ENCODE measurements at places on chromosomes 13 and 19.
A peak's percentile ranks its signal among the peaks of the same experiment; 100 is the strongest.

- no peak for DNase-seq
These were observed 78.5 kb upstream of the NBEA start for GRCh38 chr13:34863360-34864135.

DNA sequence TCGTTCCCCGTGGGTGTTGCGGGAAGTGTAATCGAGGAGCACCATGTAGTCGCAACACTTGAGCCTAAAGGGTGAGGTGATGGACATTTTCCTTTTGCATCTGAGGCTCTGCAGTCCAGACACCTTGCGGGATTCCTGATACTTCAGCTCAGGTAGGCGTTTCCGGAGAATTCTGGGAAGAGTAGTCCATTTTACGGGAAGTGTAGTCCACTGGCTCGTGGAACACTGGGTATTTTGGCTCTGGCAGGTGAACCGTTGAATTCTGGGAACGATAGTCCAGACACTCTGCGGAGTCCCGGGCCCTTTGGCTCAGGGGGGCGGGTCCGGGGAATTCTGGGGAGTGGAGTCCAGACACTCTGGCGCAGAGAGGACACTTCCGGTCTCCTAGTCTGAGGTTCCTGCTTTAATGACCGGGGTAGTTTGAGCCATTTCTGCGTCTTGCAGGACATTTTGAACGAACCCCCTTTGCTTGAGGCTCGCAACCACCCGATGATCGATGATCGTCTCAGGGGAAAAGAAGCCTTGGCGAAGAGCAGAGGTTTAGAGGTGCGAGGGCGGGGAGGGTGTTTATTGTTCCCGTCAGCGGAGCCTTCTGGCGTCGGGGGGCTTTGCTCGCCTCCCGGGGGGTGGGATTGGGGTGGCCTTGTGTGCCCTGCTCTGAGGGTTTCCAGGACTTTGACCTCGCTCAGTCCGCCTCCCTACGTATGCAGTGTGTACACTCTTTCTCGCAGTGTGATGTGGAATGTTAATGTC, at the start of gene ZNF223:
Gene ZNF223, plus strand, starts transcription at position 387 of the 753 bp plus-strand sequence. CDS start 3,141 bp downstream, outside the sequence.
- peak; percentile 91 for DNase-seq

DNA sequence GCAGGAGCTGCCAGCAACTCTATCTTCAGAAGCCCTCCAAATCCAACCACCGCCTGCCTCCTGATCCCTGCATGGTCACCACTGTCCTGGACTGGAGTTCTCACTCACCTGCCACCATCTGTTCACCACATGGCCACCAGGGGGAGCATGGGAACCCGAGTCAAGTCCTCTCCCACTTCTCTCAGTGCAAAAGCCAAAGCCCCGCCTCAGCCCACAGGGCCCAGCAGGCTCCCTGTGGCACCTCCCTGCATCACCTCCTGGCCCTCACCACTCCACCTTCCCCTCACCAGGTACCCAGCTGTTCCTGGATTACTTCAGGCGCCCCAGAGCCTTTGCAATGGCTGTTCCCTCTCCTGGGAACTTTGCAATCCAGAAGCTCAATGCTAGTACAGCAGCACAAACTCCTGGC, 5.3 kb downstream of the DHPS start:
- peak; percentile 19 for DNase-seq

- no peak for DNase-seq
These were observed 543.4 kb downstream of the SUCLA2 start for GRCh38 chr13:47457626-47458025.

DNA sequence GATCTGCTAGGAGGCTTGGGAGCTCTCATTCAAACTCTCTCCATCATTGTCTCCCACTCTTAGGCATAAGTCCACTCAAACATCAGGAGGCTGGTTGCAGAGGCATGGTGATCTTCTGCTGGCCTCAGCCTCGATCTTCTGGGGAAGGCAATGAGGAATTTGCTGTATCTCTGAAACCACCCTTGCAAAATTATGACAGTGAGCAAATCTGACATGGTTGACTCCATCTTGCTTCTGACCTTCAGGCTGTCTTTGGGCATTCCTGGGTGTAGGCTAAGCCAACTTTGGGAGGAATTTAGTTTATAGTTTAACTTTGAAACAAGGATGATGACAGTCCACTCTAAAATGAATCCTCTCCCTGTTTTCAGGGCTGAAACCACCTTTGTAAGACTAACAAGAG, 84.1 kb upstream of the ABCC4 start:
- no peak for DNase-seq

GRCh38 chr13:53545340-53545941, 516.8 kb downstream of the OLFM4 start:
- DNase-seq = no peak

DNA sequence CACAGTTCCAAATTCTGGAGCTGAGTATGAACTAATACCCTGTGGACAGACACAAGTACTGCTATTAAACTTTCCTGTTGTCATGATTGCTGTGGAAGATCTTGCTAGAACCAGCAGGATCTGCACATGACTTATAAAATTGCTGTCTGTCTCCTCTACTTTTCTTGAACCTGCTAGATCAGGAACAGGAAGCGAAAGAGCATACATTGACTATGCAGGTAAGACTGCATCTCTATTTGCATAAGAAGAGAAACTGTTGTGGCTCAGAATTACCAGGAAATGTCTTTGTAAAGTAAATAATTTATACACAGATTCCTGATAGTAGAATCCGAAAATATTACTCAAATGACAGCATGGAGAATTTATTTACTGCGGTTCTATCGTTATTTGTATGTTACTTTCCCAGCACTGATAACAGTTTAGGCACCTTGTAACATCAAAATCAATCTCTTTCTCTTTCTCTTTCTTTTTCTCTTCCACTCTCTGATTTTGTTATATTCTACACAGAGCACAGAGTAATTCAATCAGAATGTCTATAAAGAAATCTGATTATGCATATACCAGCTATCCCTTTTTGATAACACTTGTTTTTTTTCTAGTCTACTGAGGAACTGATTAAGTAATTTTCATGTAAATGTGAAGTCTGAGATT, 226.5 kb downstream of the MYO16 start:
- no peak for DNase-seq

DNA sequence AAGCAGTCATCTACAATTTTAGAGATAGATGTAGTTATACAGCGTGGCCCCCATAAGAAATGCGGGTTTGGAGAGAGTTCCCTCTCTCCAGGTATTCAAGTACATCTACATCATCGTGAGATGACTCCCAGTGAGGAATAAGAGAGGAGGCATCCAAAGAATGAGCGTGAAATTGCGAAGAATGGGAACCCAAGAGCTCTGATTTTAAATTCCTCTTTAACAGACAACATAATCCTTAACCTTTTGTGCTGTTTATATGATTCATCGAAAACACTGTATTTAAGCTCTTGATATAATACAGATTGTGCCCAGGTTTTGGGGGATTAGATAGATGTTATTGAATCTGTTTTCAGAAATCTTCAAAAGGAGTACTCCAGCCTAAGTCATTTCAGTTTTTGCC, 161.5 kb downstream of the COG6 start:
- DNase-seq = no peak

DNA sequence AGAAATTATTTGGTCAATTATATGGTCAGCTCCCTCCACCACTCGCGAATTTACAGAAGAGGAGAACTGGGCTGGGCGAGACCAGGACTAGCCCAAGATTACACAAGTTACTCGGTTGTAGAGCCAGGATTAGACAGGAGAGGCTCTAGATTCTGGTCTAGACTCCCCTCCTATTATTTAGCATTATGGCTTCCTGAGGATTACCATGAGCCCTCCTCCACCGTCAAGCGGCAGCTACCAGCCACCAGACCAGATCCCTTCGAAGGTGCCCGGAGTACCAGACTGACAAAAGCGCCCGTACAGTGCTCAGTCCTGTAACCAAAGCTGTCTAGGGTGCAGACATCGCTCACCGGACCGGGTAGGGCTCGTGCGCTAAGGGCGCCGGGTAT, 497 bp upstream of the MLNR start:
- no peak for DNase-seq

DNA sequence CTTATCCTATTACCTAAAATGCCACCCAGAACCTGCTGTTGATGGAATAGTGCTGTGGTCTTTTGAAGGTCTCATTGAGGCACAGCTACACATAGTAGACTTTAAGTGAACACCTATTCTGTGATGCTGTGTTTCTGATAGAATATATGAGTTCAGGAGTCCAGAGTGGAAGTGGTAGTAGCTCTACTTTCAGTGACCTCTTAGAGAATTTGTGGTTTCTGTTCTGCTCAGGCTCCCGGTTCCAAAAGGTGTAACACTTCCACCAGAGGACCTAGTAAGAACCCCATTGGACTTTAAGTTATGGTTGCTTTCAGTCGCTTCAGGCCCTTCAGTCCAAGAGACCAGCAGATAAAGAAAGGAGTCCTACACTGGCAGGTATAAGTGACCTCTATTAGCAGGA, 11.4 kb upstream of the MYCBP2 start:
- DNase-seq = no peak

GRCh38 chr19:5960005-5961001, 17.6 kb downstream of the RANBP3 start:
- no peak for DNase-seq

DNA sequence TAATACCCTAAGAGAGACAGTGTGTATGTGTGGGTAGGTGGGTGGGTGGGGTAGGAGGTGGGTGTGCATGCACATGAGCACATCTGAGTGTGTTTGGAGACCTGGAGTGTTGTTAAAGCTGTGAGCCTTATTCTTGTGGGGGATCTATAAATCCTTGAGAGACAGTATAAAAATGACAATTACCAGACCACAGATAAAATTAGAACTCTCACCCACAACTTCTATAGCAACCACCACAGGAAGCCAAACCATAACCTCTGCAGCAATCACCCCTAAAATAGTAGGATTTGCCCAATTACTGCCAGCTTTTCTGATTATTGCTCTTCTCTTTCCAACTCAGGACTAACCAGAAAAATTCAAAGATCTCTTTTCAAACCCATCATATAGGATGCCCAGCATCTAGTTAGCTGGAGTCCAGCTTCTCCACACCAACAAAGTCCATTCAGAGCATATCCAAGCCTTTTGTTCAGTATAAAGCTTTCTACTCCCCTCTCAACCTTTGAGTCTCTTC, 93.4 kb upstream of the SLITRK1 start:
- no peak for DNase-seq

GRCh38 chr13:48334534-48335127, 31.1 kb downstream of the RB1 start:
- DNase-seq = no peak

DNA sequence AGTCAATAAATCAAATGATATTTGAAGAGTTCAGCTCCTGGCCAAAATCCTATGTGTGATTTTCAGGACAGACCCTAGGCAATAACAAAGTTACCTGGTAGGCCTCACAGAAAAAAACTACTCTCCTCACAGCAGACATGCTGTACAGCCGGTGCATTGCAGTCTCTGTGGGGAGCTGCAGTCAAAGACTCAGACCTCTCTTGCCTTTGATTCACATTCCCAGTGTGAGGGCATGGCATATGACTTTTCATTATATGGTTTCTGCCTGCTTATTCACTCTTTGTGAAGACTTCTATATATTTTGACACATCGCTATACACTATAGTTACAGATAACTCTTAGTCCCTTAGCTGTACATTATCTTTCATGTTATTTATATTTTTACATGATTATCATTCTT, 2684.3 kb upstream of the PCDH20 start:
- no peak for DNase-seq

DNA sequence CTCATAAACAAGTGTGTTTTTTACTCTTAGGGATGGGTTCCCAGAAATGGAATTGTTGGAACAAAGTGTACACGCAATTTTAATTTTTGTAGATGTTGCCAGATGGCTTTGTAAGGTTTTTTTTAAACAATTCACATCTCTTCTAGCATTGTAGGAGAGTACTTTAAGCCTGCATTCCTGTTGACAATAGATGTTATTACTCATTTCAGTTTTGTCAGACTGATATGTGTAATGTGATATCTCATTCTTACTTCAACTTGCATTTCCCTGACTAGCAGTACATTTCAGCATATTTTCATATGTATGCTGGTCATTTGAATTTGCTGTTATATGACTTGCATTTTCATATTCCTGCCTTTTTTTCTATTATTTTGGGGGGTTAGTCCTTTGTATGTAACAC, 186.6 kb upstream of the SLITRK6 start:
- no peak for DNase-seq

DNA sequence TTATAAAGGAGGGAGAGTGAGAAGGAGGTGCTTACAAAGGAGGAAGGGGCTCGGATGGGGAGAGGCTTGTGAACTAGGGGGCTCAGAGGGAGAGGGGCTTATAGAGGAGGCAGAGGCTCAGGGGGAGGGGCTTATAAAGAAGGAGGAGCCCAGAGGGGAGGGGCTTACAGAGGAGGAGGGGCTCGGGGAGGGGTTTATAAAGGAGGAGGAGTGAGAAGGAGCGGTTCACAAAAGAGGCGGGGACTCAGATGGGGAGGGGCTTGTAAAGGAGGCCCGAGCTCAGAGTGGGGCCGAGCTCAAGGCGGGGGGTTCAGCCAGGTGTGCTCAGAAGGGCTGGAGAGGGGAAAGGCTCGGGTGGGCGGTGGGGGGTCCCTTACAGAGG, 500 bp downstream of the SMIM24 start:
- no peak for DNase-seq

DNA sequence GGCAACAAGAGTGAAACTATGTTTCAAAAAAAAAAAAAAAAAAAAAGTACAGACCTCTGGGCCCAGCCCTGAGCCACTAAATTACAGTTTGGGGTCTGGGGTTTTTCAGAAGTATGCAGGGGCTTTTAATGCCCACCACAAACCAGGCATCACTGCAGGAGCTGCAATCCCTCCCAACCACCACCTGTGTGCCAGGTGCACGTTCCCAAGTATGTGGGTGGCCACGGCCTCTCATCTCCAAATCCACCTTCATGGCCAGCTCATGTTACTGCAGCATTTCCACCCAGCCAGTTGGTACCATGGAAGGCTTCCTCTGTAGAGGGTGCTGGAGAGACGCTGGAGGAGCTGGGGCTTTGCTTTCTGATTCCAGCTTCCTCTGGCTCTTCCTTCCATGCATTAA, 26.5 kb downstream of the CEP89 start:
- no peak for DNase-seq

DNA sequence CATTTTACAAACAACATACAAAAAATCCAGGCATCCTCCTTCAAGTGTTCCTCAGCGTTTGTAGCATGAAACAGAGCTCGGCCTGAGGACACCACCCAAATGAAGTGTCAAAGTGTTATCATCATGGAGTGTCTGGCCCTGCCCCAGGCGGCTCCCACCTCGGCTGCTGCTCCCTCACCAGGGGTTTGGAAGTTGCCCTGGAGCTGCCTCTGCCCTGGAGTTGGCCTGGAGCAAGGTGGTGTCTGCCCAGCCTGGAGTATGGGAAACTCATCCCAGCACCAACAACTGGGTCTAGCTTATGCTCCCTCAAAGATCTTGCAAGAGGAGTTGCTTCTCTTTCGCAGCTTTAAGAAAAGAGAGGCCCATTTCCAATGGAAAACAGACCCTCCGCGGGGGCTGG, 120.4 kb downstream of the FOXO1 start:
- no peak for DNase-seq

- no peak for DNase-seq
These were observed 452.6 kb downstream of the DIAPH3 start for GRCh38 chr13:59710996-59711701.

GRCh38 chr13:31742097-31742734, 2.9 kb downstream of the RXFP2 start:
- DNase-seq = peak; percentile 38

DNA sequence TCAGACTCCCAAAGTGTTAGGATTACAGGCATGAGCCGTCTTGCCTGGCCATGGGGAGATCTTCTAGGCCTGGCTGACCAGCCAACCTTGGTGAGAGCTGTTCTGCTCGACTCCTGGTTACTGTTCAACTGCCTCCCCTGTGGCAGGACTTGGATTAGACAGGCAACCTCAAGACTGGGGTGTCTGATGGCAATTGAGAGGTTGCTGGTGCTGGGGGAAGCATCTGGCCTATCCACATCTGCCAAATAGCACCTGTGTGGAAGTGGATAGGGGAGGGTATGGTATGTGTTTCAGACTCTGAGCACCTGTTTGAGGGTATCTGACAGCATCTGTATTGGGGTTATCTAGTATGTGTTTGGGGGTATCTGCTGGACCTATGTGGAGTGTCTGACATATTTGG, 44.7 kb downstream of the ARHGEF18 start:
- no peak for DNase-seq
